T-helper 2 cell treated with Interferon-gamma antibody and Interleukin-4, amounts not matched to agents 100 ng/mL and 5 ng/mL, for 36 hours (primary cell): ENCODE measurements at places on chromosomes 12 and 14. TPM values are rescaled to one million over a fixed set of nuclear protein-coding genes. Genes with fewer than 3 reads are reported as not detected.

Gene CLEC1B
- total RNA-seq: not detected in 2 replicates

Gene GYS2
- total RNA-seq: 0.11 and 0.23 TPM in 2 replicates

Gene AGAP2
- total RNA-seq: 57.1 and 59.4 TPM in 2 replicates

Gene ABCC9
- 0.02 TPM in 1 of 2 replicates, not detected in the other for total RNA-seq

Gene FAM222A
- total RNA-seq: 1.1 and 1.4 TPM in 2 replicates

Gene RNASE4
- 1.2 and 1.3 TPM in 2 replicates for total RNA-seq

Gene TAS2R30
- total RNA-seq: 3.7 and 3.8 TPM in 2 replicates

Gene C12orf50
- 0.09 TPM in 2 replicates for total RNA-seq

Gene PPP1R13B
- 8.9 and 10.3 TPM in 2 replicates for total RNA-seq

Gene CLEC2A
- not detected in 2 replicates for total RNA-seq

Gene ACVR1B
- 2.1 and 2.6 TPM in 2 replicates for total RNA-seq

Gene TM9SF1
- 41.2 and 42.6 TPM in 2 replicates for total RNA-seq

Gene CCDC177
- total RNA-seq: not detected in 2 replicates

Gene MDM2
- 213 TPM in 2 replicates for total RNA-seq

Gene C1QL4
- total RNA-seq: not detected in 2 replicates

Gene TMEM30B
- 0.16 and 0.25 TPM in 2 replicates for total RNA-seq
